H9 (cell line): ENCODE measurements at places on chromosomes 5 and 9. TPM values are rescaled to one million over a fixed set of nuclear protein-coding genes. Genes with fewer than 3 reads are reported as not detected.
A peak's percentile ranks its signal among the peaks of the same experiment; 100 is the strongest.

- H3K4me3 ChIP-seq: no peak overlapping the region
- H3K4me1 ChIP-seq: no peaks in the 10 kb centered on the region
- H3K27ac ChIP-seq: no peak overlapping the region
- H3K27me3 ChIP-seq: no peaks in the 10 kb centered on the region
- no peak for DNase-seq
- H3K36me3 ChIP-seq: peaks cover 4% of the 10 kb centered on the region; the same call in 2 of the 3 replicates
These were observed 255.9 kb downstream of the GABRG2 start for GRCh38 chr5:162323466-162323865.

GRCh38 chr9:94639061-94639998, at the start of gene FBP1:
FBP1 (minus strand) TSS chr9:94639518; CDS start chr9:94639310, 208 bp downstream.
- DNase-seq: peak; percentile 61
- no peak within 1 kb of the TSS for H3K27ac ChIP-seq
- H3K36me3 ChIP-seq: no peaks in the 10 kb centered on the region; the same call in 1 of the 2 replicates

DNA sequence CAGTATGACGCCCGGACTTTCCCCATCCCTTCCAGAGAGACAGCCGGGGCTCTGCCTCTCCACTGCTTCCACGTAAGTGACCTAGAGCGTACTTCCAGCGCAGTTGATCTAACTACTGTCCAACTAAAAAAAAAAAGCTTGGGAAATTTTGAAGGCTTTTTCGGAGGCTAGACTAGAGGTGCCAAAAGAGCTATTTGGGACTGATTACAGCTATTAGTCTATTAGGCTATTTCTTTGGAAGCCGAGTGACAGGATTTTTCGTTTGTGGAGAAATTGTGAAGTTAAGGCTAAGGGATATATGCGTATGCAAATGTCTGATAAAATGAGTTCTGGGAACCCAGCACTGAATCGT, 1.5 kb downstream of the CCNO start:
- no peaks in the 10 kb centered on the region for H3K4me1 ChIP-seq
- peaks cover 76% of the 10 kb centered on the region for H3K27me3 ChIP-seq

DNA sequence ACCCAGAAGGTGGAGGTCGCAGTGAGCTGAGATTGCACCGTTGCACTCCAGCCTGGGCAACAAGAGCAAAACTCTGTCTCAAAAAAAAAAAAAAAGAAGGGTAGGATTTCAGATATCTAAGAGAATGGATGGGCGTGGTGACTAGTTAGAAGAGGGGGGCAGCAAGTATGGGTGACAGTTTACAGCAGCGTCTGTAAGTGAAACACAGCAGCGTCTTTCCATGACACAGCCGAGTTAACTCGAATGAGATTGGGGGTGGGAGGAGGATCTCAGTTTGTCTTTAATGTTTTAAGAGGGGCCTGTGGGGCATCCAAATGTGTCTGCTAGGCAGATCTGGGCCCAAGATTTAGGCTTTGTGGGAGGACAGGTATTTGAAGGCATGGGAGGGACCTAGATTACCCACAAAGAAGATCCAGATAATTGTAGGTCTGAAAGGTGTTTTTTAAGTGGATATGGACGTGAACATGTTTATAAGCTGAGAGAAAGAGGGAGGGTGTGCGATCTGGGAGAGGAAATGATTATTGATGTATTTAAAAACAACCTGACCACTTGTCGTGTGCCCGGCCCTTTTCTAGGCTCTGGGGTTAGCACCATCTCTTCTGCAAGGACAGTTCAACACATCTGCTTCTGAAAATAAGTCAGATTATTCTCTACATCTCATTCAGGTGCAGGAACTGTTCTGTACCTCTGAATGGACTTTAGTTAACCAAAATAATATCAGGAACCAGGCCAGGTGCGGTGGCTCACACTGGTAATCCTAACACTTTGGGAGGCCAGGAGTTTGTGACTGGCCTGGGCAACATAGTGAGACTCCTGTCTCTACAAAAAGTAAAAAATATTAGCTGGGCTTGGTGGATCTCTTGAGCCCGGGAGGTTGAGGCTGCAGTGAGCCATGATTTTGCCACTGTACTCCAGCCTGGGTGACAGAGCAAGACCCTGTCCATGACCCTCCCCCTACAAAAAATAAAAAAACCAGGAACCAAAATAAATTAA, 2.5 kb downstream of the CEP78 start:
- H3K36me3 ChIP-seq: peaks cover 37% of the 10 kb centered on the region
- no peak for DNase-seq
- H3K4me3 ChIP-seq: peak overlapping the region; percentile 64; the same call in 2 of the 3 replicates
- 0 out of 2 replicates have a peak, but pooled peaks cover 2% of the 10 kb centered on the region for H3K4me1 ChIP-seq

GRCh38 chr5:110815916-110816605, 77.3 kb downstream of the SLC25A46 start:
- no peaks in the 10 kb centered on the region for H3K36me3 ChIP-seq
- no peaks in the 10 kb centered on the region for H3K4me1 ChIP-seq
- H3K4me3 ChIP-seq: no peak overlapping the region

GRCh38 chr9:134738869-134739659, 97.5 kb downstream of the COL5A1 start:
- peak; percentile 77 for DNase-seq
- H3K36me3 ChIP-seq: no peaks in the 10 kb centered on the region; the same call in 1 of the 3 replicates
- H3K27ac ChIP-seq: no peak overlapping the region
- no peaks in the 10 kb centered on the region for H3K4me1 ChIP-seq

GRCh38 chr9:113521693-113522255, 58.2 kb downstream of the RGS3 start:
- H3K4me3 ChIP-seq: no peak overlapping the region
- no peaks in the 10 kb centered on the region for H3K4me1 ChIP-seq
- DNase-seq: no peak
- no peaks in the 10 kb centered on the region for H3K27me3 ChIP-seq

DNA sequence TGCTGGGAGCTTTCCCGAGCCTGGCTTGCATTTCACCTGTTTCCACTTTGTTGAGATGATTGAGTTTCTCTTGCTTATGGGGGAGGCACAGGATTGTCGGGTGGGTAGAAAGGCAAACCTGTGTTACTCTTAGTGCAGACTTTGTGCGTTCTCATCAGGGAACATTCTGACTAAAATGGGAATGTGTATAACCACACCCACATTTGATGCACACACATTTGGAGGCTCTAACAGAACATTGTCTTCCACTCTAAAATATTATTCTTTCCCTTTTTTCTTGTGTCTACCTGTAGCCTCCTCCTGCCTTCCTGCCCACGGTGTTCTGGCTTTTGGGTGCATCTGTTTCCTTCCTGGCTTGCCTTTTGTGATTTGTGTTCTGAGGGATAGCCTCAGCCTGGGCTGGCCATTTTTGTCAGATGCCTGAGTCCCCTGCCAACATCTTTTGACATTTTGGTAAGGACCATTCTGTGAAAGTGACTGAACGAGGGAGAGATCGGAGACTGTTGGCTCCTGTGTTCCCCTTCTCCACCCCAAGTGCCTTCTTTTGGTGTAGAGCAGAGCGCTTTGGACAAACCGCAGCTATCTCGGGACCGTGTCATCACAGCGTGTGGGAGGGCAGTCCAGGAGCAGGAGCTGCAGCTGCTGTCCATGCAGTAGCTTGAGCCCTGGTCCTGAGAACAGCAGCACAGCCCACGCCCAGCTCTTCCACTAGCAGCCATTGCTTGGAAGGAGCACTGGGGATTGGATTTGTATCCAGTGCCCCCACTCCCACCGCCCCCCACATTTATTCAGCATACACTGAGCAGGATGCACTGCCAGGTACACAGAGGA, 101.4 kb downstream of the ARHGAP26 start:
- no peak overlapping the region for H3K4me3 ChIP-seq
- no peaks in the 10 kb centered on the region for H3K27me3 ChIP-seq
- no peak for DNase-seq
- H3K4me1 ChIP-seq: peaks cover 3% of the 10 kb centered on the region; the same call in 1 of the 2 replicates

GRCh38 chr5:141547488-141547887, 58.6 kb downstream of the PCDHGC5 start:
- H3K27me3 ChIP-seq: no peaks in the 10 kb centered on the region
- no peaks in the 10 kb centered on the region for H3K4me1 ChIP-seq

GRCh38 chr9:114002271-114002985, 75.7 kb downstream of the AMBP start:
- peaks cover 26% of the 10 kb centered on the region for H3K36me3 ChIP-seq
- no peaks in the 10 kb centered on the region for H3K4me1 ChIP-seq
- peak; percentile 18 for DNase-seq
- H3K27me3 ChIP-seq: no peaks in the 10 kb centered on the region

DNA sequence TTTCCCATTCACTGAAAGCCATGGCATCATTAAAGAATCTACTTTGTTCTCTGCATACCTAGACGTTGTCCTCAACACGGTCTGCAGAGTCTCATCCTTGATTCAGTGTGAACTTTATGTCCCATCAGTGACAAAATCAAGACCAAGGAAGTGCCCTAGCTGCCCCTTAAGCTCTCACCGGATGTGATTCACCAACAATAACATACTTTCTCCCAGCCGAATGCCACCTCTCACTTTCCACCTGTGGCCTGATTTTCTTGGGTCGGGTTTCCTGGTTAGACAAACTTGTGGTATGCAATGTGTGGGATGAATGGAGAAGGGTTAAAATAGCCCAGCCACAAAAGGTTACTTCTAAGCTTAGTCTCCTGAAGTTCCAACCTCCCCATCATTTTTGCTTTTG, 145.3 kb upstream of the PAPPA start:
- no peaks in the 10 kb centered on the region for H3K27me3 ChIP-seq
- H3K27ac ChIP-seq: no peak overlapping the region
- no peaks in the 10 kb centered on the region for H3K36me3 ChIP-seq
- no peak for DNase-seq
- no peak overlapping the region for H3K4me3 ChIP-seq

DNA sequence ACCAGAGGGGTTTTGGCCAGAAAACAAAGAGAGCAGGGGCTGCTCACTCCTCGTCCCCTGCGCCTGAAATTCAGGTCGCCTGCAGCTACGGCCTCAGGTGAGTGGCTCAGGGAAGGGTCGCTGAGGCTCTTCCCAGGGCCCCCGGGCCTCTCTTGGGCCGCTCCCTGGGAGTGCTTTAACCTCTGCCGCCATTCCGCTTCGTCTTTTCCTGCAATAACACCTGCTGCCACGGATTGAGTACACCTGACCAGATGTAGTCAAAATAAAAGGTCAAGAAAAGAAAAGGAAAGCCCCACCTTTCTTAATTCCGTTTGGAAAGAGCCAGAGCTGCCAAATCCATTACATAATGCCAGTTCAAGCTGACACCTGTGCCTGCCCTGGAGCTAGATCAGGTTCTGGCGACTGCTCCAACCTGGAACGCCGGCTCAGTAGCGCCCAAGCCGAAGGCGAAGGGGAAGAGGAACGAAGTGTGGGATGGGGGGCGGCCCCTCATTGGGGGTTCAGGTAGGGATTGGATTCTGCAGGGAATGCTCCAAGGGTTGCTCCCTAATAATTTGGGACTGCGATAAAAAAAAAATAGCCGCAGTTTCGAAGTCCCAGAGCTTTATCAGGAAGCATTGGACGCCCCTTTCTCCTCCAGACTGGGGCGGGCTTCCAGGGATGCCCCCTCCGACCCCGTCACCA, 193.9 kb downstream of the MEF2C start:
- peak; percentile 77 for DNase-seq
- H3K4me3 ChIP-seq: peak overlapping the region; percentile 21
- peaks cover 9% of the 10 kb centered on the region; the same call in 1 of the 2 replicates for H3K4me1 ChIP-seq
- no peaks in the 10 kb centered on the region for H3K36me3 ChIP-seq

DNA sequence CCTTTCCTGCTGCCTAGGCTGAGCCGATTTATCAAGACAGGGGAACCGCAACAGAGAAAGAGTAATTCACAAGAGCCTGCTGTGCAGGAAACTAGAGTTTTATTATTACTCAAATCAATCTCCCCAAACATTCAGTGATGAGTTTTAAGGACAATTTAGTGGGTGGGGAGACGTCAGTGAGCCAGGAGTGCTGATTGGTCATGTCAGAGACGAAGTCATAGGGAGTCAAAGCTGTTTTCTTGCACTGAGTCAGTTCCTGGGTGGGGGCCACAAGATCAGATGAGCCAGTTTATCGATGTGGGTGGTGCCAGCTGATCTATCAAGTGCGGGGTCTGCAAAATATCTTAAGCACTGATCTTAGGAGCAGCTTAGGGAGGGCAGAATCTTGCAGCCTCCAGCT, 19.0 kb downstream of the SNX24 start:
- H3K4me1 ChIP-seq: no peaks in the 10 kb centered on the region; the same call in 1 of the 2 replicates
- peaks cover 3% of the 10 kb centered on the region; the same call in 1 of the 3 replicates for H3K36me3 ChIP-seq
- H3K27ac ChIP-seq: no peak overlapping the region
- DNase-seq: no peak
- no peak overlapping the region for H3K4me3 ChIP-seq

DNA sequence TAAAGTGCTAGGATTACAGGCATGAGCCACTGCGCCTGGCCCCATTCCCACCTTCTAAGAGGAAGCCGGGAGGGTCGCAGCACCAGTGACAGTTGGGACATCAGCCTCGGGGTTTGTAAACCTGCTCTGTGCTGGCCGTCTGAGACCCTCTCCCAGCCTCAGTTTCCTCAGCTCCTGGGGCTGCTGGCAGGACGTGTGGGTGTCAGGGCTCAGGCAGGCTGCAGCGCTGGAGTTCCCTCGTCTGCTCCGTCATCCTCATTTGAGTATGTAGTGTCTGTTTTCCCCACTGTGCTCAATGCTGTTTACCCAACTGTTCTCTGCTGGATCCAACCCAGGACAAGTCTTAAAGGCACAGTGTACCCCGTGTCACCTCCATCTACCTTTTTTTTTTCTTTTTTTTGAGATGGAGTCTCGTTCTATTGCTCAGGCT, 2.0 kb upstream of the NINJ1 start:
- H3K27me3 ChIP-seq: peaks cover 5% of the 10 kb centered on the region; the same call in 1 of the 2 replicates
- no peaks in the 10 kb centered on the region; the same call in 1 of the 2 replicates for H3K36me3 ChIP-seq
- no peak overlapping the region for H3K27ac ChIP-seq
- DNase-seq: no peak
- H3K4me3 ChIP-seq: no peak overlapping the region

GRCh38 chr5:148060309-148060708, 3.5 kb upstream of the SPINK5 start:
- H3K4me3 ChIP-seq: no peak overlapping the region
- DNase-seq: no peak
- peaks cover 17% of the 10 kb centered on the region for H3K36me3 ChIP-seq
- no peaks in the 10 kb centered on the region for H3K4me1 ChIP-seq
- no peak overlapping the region for H3K27ac ChIP-seq
- no peaks in the 10 kb centered on the region for H3K27me3 ChIP-seq

DNA sequence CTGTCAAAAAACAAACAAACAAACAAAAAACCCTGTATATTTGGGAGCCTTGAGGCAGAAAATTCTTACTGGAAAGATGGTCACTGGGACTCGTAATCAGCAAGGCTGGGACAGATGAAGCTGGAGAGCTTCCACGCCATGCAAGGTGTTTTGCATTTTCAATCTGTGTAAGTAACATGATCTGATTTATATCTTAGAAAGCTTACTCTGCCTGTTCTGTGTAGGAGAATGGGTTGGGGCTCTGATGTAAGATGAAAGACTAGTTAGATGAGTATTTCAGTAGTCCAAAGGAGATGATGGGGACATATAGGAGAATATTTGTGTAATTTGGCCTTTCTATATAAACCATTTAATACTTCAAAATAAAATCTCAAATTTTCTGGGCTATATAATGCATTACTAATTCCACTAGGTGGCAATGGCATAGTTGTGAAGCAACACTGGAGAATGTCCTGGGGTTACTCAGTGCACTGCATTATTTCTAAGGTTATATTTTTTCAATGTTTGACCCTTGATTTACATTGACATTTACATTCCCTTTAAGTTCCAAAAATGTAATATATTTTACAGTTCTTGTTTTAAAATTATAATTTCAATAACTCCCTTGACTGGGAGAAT, 21.9 kb upstream of the FSD1L start:
- no peaks in the 10 kb centered on the region for H3K4me1 ChIP-seq
- no peak overlapping the region for H3K4me3 ChIP-seq
- no peaks in the 10 kb centered on the region for H3K27me3 ChIP-seq
- no peaks in the 10 kb centered on the region for H3K36me3 ChIP-seq
- no peak for DNase-seq
- H3K27ac ChIP-seq: no peak overlapping the region

- no peak overlapping the region for H3K27ac ChIP-seq
- no peak overlapping the region for H3K4me3 ChIP-seq
- peaks cover 12% of the 10 kb centered on the region; the same call in 1 of the 2 replicates for H3K4me1 ChIP-seq
These were observed 138.2 kb upstream of the KLF4 start for GRCh38 chr9:107627781-107628180.

Gene SPINK13
- total RNA-seq: not detected in 2 replicates

Gene C5orf58
- 0.90 and 1.4 TPM in 2 replicates for total RNA-seq

Gene OLFM1
- total RNA-seq: 34.1 and 36.8 TPM in 2 replicates

Gene PCA3
- total RNA-seq: not detected in 2 replicates

Gene ANXA1
- total RNA-seq: 3.5 and 3.6 TPM in 2 replicates

Gene DND1
- total RNA-seq: 2.3 and 2.4 TPM in 2 replicates
